ENCODE measurements at places on chromosomes 7 and 10.

DNA sequence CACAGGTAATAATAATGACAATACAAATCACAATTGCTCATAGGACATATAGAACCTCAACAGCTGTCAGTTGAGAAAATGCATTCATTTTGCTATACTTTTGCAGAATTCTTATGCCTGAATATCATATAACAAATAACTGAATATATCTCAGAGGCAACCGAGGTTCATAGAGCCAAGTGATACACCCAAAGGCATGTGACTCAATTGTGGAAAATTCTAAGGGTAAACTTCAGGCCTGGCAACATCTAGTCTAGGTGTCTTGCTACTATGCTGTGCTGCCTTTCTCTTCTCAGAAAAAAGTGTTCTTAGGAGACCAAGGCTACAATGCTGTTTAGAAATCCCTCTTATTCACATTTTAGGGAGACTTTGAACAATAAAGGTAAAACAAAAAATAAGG is 270.7 kb downstream of the BAMBI start:
- no peak for DNase-seq

DNA sequence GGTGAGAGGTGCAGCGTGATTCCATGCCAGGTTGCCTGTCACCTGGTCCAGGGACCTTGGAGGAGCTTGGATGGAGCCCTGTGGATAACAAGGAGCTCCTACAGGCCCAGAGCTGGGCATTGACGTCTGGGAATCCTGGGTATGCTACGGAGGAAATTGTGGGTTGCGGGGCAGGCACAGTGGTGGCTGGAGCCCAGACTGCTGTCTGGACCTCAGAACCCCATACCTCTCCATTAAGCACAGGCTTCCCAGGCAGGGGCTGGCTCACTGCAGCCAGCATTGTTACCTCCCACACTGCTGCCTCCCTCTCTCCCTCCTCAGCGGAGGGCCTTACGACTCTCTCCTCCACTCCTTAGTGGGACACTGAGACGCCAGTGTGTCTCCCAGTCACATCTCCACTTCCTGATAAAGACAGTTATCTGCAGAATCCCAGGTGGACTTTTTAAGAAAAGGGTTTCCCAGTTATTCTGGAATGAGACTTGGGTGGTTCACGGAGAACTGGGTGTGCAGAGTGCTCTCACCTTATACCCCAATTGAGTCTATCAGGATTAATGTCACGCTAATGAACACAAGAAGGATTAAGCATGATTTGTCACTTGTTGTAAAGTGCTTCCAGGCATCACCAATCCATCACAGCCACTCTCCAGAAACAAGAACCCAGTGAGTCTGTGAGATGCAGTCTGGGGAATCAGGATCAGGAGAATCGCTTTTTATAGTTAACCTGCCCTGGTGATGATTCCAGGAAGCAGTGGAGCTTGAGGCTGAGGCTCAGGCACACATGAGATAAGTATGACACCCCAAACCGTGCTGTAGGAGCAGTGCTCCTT is 309.4 kb downstream of the RPS24 start:
- DNase-seq: no peak

- no peak for DNase-seq
Measured at GRCh38 chr7:33761449-33762080, 143.8 kb upstream of the BMPER start.

DNA sequence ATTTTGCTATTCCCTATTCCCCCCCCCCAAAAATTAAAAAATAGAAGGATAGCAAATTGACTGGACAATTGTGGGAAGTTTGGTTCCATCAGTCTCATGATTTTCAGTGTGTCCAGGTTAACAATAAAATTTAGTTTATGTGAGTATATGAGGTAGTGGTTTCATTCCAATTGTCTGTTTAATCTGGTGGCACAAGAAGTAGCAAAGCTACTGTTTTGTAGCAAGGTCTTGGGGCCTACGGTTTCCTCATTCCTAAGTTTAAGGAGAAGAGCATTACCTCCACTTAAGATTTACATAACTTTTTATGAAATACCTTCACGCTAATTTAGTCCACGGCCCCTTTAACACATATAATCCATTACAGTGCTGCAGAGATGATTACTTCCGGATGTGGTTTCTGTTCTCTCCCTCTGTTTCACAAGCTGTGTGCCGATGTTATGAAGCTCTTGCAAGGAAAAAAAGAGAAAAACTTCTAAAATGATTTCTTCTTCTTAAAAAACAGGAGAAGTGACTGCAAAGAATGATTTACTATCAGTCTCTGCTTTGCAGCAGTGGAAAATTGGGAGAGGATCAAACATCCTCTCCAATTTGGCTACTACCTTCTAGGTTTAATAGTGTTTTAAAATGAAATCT is 32.7 kb upstream of the NPVF start:
- no peak for DNase-seq

DNA sequence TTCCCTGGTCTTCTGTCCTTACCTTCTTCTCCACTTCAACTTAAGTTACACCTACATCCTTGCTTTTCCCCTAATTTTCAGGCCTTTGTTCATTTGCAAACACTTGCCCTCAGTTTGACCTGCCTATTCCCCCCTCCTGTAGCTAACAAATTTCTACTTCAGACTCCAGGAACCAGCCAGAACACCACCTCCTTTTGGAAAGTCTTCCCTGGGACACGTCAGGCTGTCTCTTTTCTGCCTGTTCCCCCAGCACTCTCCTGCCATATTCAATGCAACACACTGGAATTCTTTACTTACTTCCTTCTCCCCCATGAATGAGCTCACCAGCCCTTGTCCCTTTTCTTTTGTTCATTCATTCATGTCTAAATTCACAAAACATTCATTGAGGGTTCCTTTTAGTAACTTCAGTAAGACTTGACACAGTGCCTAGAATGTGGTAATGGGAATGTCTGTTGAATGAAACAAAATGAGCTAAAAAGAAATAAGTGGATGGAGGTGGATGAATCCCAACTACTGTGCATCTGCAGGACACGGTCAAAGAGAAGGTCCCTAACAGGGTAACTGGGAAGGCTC is 478.0 kb downstream of the KCNMA1 start:
- no peak for DNase-seq

DNA sequence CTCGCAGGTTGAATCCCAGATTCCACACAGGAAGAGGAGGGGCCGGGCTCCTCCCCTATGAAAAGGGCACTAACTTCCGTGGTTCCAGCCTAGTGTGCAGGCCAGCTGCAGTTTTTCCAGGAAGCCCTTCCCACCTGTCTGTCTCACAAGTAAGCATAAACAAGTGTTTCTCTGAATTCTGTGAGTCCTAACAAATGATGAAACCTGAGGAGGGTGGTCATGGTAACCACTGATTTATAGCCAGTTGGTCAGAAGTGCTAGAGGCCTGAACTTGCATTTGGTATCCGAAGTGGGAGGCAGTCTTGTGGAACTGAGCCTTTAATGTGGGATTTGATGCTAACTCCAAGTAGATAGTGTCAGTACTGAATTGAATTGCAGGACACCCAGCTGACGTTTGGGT is 54.7 kb upstream of the STEAP4 start:
- DNase-seq: no peak

- DNase-seq: no peak
Measured at GRCh38 chr7:85186083-85186520, 754 bp downstream of the SEMA3D start.

GRCh38 chr10:124226271-124227054 is 133.1 kb upstream of the CHST15 start:
- DNase-seq: no peak

- no peak for DNase-seq
Measured at GRCh38 chr7:116400522-116400921, 99.0 kb upstream of the CAV2 start.

DNA sequence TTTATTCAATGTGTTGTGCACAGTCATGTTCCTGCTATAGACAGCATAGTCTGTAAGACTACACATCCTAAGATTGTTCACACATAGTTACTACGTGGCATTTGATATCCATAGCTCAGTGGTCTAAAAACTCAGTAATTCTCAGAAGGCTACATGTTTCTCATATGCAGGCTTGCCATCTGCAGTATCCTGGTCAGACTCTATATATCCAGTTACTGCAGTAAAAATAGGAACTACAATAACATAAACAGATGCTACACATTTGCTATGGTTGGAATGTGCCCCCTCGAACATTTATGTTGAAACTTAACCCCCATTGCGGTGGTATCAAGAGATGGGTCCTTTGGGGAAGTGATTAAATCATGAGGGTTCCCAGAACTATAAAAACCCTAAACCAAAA is 1377.8 kb upstream of the LRRTM3 start:
- DNase-seq: no peak

- DNase-seq: no peak
Measured at GRCh38 chr7:34357068-34357467, 300.9 kb upstream of the NPSR1 start.

- DNase-seq: no peak
Measured at GRCh38 chr10:125473143-125473793, 209.7 kb downstream of the TEX36 start.

GRCh38 chr7:157033483-157034473 is 23.3 kb upstream of the MNX1 start:
- no peak for DNase-seq

- DNase-seq: no peak
Measured at GRCh38 chr7:124919841-124920240, 9.8 kb downstream of the POT1 start.

DNA sequence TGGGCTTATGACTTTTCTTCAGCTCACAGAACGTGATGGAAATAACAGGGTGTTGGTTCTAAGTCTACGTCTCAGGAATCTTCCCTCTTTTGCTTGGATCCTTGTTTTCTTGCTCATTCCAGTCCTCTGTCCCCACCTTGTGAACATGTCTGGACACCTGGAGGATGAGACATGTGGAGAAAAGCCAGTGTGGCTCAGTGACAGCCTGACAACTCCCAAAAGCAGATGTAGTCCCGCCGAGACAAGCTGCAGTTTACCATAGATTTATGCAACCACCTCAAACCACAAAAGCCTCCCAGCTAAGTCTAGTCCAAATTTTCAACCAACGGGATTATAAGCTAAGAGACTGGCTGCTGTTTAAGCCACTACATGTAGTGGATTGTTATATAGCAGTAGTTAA is 476.1 kb downstream of the SH2D4B start:
- no peak for DNase-seq

GRCh38 chr7:32323712-32324111 is 166.5 kb downstream of the LSM5 start:
- DNase-seq: no peak

DNA sequence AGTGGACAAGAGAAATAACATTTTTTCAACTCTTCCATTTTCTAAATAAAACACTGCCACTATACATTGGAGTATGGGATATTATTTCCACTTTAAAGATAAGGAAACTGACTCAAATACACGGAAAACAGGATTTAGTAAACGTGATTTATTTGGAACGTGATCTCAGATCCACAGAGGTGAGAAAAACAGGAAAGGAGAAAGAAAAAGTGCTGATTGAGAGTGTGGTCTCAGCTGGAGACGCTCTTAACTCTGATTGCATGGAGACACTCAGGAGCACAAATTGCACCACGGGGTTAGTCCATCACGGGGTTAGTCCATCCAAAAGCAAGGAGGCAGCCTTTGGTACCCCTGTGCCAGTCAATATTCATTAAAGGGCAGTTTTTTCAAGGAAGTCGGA is 142.5 kb downstream of the GNAT3 start:
- DNase-seq: no peak

GRCh38 chr10:62812672-62813439 is 3.3 kb downstream of the EGR2 start:
- DNase-seq: no peak

DNA sequence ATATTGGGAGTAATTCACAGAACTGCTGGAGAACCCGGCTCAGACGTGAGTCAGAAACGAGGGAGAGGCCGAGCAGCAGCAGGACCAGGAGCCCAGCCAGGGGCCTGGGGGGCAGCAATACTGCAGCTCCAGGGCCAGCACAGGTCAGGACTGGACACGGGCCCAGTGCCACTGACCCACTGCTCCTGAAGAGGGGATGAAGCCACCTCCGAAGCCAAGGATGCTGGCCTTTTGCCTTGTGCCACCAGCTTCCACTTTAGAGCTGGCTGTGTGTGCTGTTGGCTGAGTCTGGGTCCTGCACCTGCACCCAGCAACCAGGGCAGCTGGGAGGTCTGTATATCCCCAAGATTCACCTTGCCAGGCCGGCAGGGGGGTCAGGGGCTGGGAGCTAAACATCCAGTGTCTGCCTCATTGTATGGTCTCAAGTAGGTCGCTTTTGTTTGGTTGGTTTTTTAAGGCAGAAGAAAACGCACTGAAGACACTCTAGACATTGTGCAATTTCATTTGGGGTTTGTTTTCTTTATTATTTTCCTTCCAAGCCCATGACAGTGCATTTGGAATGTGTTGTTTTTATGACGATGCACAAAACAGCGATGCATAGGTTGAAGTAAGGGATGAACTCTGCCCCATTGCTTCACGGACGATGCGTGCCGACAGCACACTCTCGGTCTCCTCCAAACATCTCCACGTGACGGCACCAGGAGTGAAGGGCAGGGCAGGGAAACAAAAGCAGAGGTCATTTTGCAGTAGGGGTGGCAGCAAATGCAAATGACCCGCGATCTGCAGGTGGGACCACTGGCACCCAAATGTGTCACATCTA is 27.7 kb upstream of the INSIG1 start:
- no peak for DNase-seq

DNA sequence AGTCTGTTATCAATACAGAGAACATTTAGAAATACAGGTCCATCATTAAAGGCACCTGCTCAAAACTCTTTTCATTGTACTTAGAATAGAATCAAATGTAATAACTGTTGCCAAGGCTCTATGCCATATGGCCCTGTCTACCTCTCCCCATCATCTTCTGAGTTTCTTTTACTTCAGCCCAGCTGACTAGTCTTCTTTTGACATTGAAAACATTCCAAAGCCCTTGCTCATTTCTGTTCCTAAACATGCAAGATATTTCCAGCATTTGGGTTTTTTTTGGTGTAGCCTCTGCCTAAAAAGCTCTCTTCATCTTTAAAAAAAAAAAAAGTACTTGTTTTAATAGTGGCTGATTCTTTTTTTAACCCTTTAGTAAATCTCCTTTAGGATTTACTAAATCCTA is 165.5 kb upstream of the SMIM30 start:
- DNase-seq: no peak

DNA sequence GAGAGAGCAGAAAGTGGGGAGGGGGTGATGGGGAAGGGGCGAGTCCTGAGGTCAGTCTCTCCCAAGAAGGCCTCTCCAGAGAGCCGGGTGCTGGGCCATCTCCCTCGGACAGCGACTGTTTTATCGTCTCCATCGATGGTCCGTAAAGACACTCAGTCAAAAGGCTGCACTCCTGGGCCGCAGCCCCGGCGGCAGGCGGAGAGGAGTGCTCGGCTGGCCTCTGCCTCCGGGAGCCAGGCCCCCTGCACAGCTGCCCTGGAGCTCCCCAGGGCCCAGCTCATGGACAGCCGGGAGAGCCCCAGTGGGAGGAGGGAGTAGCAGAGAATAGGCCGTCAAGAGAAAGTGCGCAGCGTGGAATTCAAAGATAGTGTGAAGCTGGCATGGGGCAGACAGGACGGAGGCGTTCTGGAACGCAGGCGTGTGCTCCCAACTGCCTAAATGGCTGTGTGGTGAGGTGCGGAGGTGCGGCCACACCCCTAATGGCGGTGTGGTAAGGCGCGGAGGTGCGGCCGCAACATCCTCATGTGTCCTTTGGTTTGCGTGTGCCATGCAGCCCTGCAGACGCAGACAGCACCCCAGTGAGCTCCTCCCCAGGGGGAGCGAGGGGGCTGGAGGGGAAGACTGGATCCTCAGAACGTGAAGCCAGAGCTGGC is 477.5 kb upstream of the FOXK1 start:
- no peak for DNase-seq

GRCh38 chr7:158950914-158951635 is 94.7 kb downstream of the DYNC2I1 start:
- DNase-seq: no peak

Data from stimulated activated CD8-positive, alpha-beta memory T cell treated with anti-CD3 and anti-CD28 coated beads, Interleukin-7, amount 100 ng/mL, for 1 hour (primary cell).